ENCODE measurements at places on chromosomes 3 and 15.

DNA sequence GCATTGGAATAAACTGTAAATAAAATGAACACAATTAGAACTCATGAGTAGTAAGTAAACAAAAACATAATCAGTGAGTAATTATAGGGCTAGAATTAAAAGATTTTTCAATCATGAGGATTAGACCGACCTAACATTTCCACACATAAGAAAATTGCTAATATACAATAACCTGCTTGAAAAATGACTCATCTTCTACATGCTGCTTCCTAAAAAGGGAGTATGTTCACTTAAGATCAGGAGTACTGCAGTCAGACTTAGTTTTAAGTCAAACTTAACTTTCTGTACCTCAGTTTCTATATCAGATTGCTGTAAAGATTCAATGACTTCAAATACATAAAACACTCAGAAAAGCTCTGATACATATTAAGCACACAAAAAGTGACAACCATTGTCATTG lies 22.6 kb upstream of the NEK10 start:
- no peak for DNase-seq

DNA sequence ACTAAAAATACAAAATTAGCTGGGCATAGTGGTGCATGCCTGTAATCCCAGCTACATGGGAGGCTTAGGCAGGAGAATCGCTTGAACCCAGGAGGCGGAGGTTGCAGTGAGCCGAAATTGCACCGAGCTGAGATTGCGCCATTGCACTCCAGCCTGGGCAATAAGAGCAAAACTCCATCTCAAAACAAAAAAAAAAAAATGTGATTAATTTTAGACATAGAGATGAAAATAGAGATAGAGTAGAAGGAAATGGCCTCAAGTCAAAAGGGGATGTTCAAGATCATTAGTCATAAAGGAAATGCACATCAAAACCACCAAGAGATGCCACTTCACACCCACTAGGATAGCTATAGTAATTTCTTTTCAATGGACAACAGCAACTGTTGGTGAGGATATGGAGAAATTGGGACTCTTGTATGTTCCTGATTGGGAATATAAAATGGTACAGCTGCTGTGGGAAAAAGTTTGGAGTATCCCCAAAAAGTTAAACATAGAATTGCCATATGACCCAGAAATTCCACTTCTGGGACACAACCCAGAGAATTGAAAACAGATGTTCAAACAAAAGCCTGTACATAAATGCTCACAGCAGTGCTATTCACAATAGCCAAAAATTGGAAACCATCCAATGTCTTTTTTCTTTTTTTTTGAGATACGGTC lies 55.4 kb downstream of the ABHD2 start:
- DNase-seq = no peak

DNA sequence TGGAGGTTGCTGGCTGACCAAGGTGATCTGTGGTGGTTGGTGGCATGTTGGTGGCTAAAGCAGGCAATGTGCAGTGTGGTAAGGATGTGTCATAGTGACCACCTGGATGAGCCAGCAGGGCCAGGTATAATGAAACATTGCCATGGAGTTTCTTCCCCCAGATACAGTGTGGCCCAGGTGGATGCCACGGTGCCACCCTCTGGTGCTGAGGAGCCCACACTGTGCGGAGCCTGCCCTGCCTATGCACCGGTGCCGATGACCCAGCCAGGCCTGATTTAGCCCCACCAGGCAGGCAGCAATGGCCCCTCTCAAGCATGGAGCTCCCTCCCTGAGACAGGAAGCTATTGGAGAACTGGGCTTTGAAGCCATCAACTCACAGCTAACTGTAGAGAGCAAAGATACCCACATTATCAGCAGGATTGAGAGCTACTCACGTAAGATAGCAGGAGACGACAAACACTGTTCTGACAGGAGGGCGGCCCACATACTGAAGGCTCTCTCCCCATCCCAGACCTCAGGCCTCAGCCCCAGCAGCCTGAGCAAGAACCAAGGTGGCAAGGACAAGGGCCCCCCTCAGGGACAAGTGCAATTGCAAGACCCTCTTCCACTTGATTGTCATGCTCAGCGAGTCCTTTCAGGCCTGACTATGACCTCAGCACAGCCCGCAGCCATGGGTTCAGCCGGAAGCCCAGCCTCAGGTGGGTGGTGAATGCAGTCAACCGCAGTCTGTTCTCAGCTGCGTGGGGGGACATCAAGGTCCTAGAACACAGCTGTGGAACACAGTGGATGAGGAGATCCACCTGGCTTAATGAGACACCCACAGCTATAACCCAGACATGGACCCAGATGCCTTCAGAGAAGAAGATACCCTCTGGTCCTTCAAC lies 82.8 kb upstream of the CDV3 start:
- DNase-seq = peak; percentile 71

- no peak for DNase-seq
Measured at GRCh38 chr3:193777524-193777923, 184.5 kb downstream of the OPA1 start.

DNA sequence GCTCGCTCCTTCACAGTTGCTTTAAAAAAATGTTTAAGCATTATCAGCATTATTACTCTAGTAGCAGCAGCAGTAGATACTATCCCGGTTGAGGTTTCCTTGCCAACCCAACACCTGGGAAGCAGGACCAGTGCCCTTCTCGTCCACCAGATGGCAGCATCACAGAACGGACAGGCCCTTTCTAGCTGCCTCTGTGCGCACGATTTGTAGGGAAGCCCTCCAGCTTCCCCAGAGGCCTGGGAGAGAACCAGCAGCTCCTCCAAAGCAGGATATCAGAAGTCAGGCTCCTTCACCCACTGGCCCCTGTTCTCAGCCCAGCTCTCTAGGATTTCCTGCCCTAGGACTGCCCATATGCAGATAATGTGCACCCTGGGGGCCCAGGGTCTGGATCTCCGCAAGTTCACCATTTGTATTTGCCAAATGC lies 16.8 kb upstream of the ESYT3 start:
- peak; percentile 18 for DNase-seq

DNA sequence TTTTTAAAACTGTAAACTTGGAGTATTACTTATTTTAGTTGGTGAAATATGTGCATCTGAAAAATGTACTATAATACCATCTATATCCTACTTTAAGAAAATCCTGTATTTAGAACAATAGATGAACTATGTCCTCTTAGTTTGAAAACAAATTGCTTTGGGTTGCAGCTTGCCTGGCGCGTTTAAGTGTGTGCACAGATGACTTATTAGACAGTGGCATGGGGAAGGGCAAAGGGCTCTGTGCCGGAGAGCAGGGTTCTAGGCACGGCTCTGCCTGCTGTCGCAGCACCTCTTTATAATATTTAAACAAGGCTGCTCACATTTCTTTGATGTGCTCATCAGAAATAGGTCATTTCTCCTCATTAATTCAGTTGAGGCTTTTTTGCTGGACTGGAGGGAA lies 10.0 kb downstream of the PXK start:
- DNase-seq = no peak

Measured in stimulated activated CD8-positive, alpha-beta memory T cell treated with anti-CD3 and anti-CD28 coated beads, Interleukin-7, amount 100 ng/mL, for 4 hours (primary cell).